ENCODE measurements at places on chromosomes 3 and 15. TPM values are rescaled to one million over a fixed set of nuclear protein-coding genes. Genes with fewer than 3 reads are reported as not detected.

DNA sequence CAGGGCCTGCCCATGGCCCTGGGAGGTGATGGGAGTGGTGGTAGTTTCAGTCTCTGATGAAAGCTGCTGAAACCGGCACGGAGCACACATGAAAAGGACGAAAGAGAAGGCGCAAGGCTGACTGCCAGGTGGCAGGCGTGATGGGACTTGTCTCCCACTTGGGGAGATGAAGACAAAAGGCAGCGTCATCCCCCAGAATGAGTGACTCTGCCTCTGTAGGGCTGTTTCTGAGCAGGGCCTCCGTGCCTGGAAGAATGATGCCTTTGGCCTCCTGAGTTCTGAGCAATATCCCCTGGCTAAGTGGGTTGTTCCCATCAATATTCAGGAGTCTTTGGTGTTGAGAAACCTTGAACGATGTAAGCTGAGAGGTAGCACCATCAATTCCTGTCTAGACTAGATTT lies 237.8 kb downstream of the OPA1 start:
- no peak for DNase-seq

- DNase-seq, result no peak
These were observed 39.7 kb upstream of the MYZAP start for GRCh38 chr15:57551715-57552677.

DNA sequence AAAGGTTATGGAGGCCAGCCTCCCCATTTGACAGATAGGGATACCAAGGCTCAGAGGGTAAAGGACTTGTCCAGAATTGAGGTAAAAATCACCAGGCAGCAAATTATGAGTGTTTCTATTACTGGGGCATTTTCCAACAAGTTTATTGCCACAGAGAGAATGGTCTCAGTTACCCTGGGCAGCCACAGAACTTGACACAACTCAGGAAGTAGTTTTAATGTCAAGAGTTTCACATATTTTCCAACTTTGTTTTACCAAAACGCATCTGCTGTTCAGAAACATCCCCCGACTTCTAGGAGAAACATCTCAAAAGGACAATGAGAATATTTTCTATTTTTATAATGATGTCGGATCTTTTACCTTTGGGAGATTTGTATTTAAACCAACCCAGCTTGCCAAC lies 107.5 kb upstream of the MRPS22 start:
- DNase-seq, result no peak

DNA sequence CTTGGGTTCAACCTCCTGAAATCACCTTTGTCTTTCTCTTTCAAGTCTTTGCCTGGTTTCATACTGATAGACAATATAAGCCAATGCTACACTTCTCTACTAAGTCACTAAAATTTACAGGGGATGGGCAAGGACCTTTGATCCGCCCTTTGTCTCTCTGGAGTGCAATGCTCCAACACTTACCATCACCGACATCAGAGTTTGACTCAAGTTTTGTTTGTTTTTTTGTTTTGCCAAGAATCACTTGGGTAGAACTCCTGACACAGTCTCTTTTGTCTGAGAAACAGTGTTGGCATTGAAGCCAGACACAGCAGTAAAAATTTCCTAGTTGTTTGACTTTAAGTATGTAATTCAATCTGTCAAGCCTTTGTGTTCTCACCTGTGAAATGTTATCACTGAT lies 29.3 kb downstream of the NFKBIZ start:
- no peak for DNase-seq

GRCh38 chr3:1348547-1348946 lies 255.7 kb downstream of the CNTN6 start:
- no peak for DNase-seq

GRCh38 chr3:47337656-47338055 lies 43.2 kb upstream of the PTPN23 start:
- no peak for DNase-seq

DNA sequence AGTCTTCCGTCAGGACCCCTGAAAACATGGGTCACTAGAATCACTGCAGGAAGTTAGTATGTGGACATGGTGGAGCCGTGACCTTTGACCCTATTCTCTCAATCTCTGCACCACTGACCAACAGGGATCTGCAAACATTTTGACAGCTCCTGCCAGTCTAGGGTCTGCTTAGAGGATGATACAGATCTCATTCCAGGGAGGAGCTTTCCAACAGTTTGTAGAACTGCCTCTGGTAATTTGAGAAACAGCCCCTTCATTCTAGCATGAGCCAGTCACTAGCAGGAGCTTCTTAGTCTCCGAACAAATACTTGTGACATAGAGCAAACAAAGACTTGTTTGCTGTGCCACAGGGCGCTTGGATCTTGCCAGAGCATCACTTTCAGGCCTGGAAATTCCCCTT lies 270.3 kb upstream of the CFAP20DC start:
- no peak for DNase-seq

DNA sequence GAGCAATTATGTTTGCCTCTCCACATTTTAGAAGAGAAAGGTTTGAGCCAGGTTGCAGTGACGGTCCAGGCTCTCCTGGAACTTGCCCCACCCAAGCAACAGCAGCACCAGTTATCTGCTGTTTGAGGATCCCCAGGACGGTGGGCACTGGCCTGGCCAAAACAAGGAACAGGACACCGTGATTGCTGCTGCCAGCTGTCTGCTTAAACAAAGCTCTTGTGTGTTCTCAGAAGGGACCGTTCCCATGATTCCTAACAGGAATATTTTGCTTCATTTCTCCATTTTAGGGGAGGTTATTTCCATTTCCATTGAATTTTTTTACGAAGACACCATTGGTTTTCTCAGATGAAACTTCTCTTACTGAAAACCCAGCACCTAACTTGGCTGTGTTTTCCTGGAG lies 66.4 kb upstream of the RPL35A start:
- DNase-seq, result no peak

EFHB gene
- not detected for total RNA-seq

DNA sequence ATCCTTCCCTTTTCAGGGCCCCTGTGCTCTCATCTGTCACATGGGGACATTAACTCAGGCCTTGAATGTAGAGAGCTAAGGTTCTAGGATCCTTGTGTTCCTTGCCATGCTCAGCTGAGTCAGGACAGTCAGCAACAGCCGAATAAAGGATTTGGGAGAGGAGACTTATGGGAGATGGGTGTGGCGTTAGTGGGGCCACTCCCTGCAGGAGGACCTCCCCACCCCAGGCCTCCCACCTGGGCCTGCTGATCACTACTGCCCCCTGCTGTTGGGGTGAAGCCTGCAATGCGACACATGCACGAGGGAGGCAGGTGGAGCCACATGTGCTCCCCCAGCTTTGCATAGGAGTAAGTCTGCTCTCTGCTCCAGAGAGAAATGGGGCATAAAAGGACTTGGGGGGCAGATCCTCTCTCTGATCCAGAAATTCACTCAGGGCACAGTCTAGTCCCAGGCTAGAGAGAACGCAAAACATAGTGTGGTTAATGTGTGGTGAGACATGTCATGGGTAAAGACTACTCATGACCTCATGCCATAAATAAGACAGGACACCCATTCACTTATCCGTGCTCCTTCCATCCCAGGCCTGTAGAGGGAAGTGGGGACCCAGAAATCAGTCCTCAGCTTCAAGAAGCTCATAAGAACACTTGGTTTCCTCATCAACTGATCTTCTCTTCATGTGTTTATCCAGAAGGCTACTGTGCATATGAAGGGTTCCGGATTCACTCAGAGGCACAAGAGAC lies 19.4 kb downstream of the RBP1 start:
- DNase-seq, result no peak

DNA sequence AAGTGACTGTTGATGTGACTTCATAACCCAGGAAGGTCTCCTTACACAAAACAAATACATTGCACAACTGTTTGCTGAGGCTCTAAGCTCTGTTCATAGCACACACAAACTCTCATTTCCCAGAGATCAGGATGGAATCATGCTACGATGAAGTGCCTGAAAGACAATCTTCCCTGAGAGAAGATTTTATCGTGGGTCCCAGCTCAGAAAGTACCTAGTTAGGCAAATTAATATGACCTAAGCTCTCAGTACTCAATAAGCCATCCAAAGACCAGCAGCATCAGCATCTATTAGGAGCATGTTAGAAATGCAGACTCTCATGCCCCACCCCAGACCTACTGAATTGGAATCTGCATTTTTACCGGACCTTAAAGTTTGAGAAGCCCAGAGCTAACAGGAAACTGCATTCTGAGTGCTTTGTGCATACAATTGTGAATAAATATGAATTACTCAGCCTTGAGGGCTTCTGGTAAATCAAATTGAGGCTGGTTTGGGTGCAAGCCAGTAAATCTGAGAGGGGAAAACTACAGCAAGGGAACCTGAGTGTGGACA lies 161.5 kb upstream of the C2CD4B start:
- no peak for DNase-seq

CCDC9B gene
- total RNA-seq, result 165 TPM

CAMK2N2 gene
- not detected for total RNA-seq

DNA sequence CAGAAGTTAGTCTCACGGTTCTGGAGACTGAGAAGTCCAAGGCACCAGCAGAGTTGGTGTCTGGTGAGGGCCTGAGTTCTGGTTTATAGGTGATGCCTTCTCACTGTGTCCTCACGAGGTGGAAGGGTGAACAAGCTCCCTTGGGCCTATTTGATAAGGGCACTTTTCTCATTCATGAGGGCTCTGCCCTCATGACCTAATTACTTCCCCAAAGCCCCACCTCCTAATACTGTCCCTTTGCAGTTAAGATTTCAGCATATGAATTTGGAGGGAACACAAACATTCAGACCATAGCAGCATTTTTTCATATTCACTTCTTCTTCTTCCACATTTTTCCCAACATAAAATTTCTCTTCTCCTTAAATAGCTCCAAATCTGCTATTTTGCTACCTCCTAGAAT lies 41.5 kb downstream of the TMEM41A start:
- no peak for DNase-seq

- no peak for DNase-seq
These were observed 16.8 kb downstream of the EMC4 start for GRCh38 chr15:34241376-34242330.

C3orf49 gene
- total RNA-seq, result not detected

- DNase-seq, result no peak
These were observed 134.5 kb upstream of the WNT5A start for GRCh38 chr3:55621648-55622047.

DNA sequence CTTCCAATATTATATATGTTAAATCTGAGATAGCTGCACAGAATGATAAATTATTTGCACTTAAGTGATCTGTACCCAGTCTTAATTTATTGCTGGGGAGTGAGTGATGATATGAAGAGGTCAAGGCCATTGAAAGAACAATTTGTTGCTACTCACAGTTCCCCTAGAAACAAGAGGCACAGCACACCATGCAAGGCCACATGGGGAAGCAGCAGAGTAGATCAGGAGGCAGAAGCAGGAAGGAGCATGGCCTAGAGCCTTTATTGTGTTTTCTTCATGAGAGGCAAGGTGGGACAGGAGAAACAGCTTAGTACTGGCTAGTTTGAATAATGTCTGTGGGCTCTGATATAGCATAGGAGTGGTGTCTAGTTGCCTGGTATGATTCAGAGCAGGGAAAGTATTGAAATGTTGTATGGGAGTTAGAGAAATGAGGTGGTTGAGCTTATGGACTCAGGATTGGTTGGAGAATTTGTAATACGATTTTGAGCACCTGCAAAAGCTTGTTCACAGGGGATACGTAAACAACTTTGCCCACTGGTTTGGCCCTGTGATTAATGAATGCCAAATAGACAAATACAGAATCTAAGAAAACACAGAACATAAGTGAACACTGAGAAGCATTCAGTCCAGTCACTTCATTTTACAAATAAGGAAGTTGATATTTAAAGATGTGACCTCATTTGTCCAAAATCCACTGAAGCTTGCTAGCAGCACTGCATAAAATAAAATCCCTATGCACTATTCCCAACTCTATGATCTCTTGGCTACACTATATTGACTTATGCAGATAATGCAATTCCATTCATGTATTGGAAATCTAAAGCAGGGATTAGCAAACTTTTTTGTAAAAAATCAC lies 71.7 kb downstream of the TMCO5A start:
- no peak for DNase-seq

DNA sequence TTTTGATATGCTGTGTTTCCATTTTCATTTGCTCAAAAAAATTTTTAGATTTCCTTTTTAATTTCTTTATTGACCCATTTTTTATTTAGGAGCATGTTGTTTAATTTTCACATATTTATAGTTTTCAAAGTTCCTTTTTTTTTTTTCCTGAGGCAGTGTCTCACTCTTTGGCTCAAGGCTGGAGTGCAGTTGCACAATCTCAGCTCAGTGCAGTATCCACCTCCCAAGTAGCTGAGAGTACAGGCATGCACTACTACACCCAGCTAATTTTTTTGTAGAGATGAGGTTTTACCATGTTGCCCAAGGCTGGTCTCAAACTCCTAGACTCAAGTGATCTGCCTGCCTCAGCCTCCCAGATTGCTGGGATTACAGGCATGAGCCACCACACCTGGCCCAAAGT lies 36.2 kb downstream of the PFN2 start:
- no peak for DNase-seq

IGF2BP2 gene
- total RNA-seq, result 16.8 TPM

RLBP1 gene
- not detected for total RNA-seq

GRCh38 chr3:97949743-97950142 lies 22.5 kb downstream of the RIOX2 start:
- no peak for DNase-seq

MYH15 gene
- total RNA-seq, result 0.16 TPM

DNA sequence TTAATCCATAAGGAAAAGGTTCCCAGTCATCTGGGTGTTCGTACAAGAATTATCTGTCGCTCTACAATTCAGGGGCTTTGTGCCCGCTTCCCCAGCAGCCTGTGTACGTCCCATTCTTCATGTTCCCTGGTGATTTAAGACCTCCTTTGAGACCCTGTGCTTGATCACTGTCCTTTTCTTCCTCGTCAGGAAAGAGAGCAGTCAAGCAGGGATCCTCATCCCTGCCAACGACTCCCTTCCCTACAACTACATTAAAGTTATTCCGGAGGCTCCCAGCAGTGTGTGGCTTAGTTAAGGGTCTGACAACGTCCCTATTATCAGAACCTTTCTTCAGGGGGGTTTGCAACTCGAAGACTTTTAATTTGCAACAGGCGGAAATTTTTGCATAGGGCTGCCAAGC lies 175.7 kb downstream of the FOXP1 start:
- no peak for DNase-seq

NPAP1 gene
- not detected for total RNA-seq

GRCh38 chr3:11236588-11237461 lies 35.4 kb upstream of the ATG7 start:
- DNase-seq, result peak; percentile 74

EID1 gene
- total RNA-seq, result 224 TPM

- no peak for DNase-seq
These were observed 102.6 kb downstream of the SNRK start for GRCh38 chr3:43388915-43389314.

- DNase-seq, result no peak
These were observed 96.5 kb upstream of the MYO5C start for GRCh38 chr15:52392008-52392687.

LRRIQ4 gene
- total RNA-seq, result not detected

DNA sequence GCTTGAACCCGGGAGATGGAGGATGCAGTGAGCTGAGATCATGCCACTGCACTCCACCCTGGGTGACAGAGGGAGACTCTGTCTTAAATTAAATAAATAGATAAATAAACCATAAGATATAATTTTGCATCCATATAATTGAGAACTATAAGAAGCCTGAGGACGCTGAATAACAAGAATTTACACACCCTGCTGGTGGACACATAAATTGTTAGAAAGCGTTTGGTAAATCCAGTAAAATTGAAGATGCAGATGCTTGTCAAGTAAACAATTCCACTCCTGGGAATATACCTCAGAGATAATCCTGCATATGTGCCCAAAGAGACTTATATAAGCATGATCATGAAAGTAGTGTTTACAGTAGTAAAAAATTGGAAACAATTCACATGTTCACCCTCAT lies 41.7 kb downstream of the TTC23 start:
- no peak for DNase-seq

GRCh38 chr15:85091990-85092389 lies 110.3 kb downstream of the PDE8A start:
- DNase-seq, result no peak

FBLN2 gene
- total RNA-seq, result 73.2 TPM

Data from heart left ventricle (tissue), 16 donors.